T-helper 2 cell (primary cell): ENCODE measurements at places on chromosomes 6 and 20.

DNA sequence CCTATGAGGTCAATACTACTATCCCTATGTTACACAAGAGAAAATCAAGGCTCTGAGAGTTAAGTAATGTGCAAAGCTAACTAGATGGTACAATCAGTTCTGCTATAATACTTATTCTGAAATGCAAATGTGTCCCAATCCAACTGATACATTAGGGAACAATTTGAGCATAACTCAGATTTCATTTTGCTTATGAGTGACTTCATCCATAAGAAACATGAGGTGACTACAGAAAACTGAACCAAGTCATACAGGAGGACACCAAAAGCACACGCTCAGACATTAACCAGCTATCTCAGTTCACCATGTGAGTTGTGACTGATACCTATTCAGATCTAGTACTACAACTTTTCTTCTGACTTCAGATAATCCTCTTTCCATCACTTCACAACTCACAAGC lies 179.9 kb upstream of the RUNX2 start:
- no peak for DNase-seq

GRCh38 chr6:127146932-127147331 lies 28.5 kb downstream of the RSPO3 start:
- no peak for DNase-seq

- no peak for DNase-seq
These were observed 33.9 kb upstream of the STXBP5 start for GRCh38 chr6:147170269-147170668.

GRCh38 chr6:121032268-121033006 lies 301.8 kb downstream of the TBC1D32 start:
- no peak for DNase-seq

DNA sequence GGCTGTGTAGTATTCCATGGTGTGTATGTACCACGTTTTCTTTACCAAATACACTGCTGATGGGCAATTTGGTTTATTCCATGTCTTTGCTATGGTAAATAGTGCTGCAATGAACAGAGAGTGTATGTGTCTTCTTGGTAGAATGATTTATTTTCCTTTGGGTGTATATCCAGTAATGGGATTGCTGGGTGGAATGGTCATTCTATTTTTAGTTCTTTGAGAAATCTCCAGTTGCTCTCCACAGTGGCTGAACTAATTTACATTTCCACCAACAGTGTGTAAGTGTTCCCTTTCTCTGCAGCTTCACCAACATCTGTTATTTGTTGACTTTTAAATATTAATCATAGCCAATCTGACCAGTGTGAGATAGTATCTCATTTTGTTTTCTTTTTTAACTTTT lies 13.9 kb downstream of the CST9L start:
- DNase-seq = no peak
